Mesenteric fat pad (tissue), 1 donor: ENCODE measurements at places on chromosomes 5 and 9. TPM values are rescaled to one million over a fixed set of nuclear protein-coding genes. Genes with fewer than 3 reads are reported as not detected.

- DNase-seq, result no peak
These were observed 58.3 kb upstream of the TLX3 start for GRCh38 chr5:171250738-171251137.

- DNase-seq, result no peak
These were observed 112.6 kb downstream of the TMC1 start for GRCh38 chr9:72633966-72634365.

GRCh38 chr5:60852940-60853339 lies 8.9 kb upstream of the ELOVL7 start:
- no peak for DNase-seq

- DNase-seq, result no peak
These were observed 65.0 kb downstream of the ZNF462 start for GRCh38 chr9:106927916-106928315.

DNA sequence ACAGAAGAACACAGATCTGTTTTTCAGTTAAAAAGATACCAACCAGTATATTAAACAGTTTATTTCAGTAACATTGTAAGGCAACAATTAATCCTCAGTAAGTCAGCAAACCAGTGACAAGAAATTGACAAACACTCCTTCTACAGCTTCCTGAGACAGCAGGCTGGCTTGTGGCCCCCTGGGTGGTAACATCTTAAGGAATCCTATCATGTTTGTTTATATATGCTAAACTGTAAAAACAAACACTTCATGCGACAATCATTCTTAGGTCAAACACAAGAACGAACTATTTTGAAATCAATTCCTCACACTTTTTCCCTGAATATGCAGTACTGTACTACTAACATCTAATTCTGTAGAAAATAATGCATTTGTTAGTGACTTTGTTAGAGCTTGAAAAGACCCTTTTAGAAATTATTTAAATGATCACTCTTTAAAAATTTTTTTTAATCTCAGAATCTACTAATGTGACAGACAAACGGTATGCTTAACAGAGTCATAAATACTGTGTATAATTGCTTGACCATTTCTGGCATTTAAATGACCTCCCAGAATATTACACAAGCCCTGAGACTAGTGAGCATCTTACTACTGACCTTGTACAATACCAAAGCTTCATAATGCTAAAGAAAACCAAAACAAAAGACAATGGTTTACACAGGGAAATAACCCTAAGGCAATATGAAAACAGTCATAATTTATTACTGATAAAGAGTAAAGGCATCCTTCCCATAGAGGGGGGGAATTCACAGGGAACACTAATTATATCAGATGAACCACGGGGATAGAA lies 48.2 kb downstream of the ERMP1 start:
- DNase-seq, result no peak

DNA sequence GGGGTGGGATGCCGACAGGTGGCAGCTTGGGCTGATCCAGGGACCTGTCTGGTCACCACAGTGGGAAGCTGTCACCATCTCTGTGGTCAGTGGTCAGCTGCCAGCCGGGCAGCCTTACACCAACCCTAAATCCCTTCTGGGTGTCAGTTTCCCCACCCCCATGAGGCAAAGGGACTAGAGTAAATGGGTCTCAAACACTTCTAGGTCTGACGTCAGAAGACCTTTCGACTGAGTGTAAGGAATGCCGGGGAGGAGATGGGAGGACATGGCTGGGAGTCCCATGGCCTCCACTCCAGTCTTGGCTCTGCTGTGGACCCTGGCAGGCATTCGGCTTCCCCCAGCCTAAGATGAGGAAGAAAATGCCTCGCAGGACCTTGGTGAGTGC lies 40.3 kb upstream of the SLC25A51 start:
- DNase-seq, result no peak

- DNase-seq, result no peak
These were observed 40.1 kb downstream of the PRRT1B start for GRCh38 chr9:131585375-131585774.

DNA sequence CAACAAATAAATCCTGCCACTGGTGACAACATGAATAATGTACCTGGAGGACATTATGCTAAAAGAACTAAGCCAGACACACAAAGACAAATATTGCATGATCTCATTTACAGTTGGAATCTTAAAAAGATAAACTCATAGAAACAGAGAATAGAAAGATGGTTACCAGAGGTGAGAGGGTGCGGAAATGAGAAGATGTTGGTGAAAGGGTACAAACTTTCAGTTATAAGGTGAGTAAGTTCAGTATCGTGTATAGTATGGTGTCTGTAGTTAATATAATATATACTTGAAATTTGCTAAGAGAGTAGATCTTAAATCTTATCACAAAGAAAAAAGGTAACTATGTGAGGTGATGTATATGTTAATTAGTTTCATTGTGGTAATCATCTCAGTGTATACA lies 63.3 kb downstream of the PRRC1 start:
- DNase-seq, result no peak

DNA sequence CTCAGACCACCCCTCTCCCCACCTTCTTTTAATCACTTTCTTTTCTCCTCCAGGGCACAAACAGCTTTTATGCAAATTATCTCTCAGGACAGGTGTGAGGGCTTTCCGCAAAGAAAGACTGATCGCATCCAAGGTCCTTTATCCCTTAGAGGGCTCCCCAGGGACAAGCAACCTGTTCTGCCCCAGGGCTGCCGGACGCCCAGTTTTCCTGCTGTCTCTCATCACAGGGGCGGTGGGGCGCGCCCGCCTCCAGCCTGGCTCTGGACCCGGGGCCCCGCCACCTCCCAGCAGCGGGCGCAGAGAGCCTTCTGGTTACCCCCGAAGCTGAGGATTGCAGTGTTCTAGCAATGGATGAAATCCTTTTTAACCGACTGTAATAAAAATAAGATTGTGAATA lies 266.1 kb downstream of the CWC27 start:
- no peak for DNase-seq

- DNase-seq, result no peak
These were observed 131.9 kb downstream of the NPR3 start for GRCh38 chr5:32842813-32843530.

DNA sequence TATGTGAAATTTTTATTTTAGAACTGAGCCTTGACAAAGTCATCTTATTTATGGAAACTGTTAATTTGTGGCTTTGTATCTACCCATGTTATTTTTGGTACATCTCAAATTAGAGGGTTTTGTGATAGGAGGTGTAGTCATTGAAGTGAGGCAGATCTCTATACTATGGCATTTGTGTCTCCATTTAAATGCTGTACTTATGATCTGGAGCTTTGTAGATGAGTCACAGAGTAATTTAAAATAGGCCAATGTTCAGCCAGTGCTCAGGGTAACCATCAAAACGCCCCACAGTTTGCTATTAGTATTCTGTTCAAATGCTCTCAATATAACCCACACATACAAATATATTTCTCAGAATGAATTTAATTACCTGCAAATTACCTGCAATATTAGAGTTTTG lies 351.5 kb upstream of the KLF9 start:
- no peak for DNase-seq

DNA sequence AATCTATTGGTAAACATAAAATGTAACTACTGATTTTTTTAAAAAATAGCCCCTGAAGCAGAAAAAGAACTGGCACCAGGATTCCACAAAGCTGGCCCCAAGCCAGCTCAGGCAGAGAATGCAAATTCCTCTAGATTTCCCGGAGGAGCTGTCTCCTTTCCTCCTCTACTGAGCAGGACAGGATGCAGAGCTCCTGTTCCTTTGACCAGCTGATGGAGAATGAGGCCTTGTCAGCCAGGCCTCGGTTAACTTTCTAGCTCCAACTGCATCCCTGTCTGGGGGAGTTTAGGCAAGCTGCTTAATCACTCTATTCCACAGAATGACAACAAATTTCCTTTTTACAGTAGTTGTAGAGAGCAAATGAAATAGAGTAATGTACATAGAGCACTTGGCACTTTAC lies 155.5 kb downstream of the GNAQ start:
- DNase-seq, result no peak

DNA sequence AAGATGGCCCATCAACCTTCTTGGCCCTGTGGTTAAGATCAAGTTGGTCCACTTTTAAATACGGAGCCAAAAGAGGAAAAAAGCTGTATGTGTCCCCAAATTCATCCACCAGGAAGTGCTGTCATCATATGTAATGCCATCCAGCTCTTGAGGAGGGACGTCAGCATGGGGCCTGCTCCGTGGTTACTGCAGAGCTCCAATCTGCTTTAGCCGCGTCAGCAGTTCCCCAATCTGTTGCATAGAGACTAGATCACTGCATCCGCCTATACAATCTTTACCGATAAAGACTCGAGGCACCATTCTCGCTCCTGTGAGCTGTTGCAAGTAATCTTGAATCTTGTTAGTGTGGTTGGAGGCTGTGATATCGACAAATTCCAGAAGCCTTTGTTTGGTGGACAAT lies 65.7 kb downstream of the GABRA6 start:
- DNase-seq, result no peak

DNA sequence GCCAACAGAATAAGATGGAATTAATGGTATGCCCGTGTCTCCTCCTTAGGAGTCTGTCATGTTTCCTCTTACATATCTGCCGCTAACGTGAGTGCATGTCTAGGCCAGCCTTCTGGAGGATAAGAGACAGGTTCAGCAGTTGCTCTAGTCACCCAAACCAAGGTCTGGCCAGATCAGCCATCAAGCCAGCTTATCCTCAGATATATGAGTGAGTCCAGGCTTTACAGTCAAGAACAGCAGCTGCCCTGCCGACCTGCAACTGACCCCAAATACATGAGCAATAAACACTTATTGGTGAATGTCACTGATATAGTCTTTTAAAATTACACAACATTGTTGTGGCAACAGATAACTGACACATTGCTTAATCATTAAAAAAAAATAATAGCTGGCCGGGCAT lies 123.5 kb downstream of the TSSK1B start:
- DNase-seq, result no peak

DNA sequence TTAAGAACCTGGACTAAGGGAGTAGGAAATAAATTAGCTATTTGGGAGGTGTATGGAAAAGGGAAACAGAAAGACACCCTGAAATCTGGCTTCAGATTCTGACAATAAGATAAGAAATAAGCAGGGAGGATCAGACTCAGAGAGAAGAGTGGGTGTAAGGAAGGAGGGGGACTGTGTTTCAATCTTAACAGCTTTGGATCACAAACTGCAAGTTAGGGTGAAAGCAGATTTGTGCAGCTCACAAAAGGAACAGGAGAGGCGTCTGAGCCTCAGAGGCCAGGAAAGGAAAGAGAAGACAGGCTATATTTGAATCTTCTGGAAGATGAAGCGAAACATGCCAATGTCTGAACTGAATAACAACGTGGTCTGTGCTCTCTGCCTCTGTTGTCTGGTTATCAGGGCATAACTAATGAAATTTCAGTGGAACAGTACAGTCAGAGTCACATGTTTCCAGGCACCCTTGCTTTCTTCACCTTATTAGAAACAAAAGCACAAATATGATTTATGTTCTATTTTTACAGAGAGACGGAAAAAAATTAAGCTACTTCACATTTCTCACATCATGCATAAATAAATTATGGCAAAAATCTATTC lies 26.6 kb downstream of the SGTB start:
- no peak for DNase-seq

DNA sequence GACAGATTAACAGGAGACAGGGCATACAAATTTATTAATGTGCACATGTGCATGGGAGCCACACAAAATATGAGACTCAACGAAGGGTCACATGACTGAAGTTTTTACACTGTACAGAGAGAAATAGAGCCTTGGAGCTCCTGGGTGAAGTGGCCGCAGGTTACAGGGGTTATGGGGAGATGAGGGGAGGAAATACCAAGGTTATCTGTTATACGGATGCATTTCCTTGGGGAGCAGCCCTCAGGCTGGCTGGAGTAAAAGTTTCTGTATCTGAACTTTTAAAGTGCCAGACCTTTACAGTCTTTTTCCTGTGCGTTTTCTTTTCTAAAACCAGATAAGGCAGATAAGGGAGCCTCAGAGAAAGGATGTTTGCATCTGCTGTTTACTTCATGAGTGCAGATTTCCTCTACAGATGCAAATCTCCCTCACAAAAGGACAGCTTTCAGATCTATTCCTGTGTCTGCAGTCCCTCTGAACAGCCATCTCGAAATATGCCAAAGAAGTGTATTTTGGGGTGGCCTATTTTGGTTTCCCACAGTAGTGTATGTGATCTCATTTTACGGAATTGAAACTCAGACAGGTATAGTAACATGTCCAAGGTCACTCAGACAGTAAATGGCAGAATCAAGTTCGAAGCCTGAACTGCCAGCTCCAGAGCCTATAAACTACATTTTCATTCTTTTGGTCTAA lies 139.3 kb upstream of the FBXL17 start:
- no peak for DNase-seq

- no peak for DNase-seq
These were observed 8.7 kb downstream of the HMGCS1 start for GRCh38 chr5:43304525-43304924.

- no peak for DNase-seq
These were observed 2.7 kb upstream of the ITK start for GRCh38 chr5:157177953-157178352.

DNA sequence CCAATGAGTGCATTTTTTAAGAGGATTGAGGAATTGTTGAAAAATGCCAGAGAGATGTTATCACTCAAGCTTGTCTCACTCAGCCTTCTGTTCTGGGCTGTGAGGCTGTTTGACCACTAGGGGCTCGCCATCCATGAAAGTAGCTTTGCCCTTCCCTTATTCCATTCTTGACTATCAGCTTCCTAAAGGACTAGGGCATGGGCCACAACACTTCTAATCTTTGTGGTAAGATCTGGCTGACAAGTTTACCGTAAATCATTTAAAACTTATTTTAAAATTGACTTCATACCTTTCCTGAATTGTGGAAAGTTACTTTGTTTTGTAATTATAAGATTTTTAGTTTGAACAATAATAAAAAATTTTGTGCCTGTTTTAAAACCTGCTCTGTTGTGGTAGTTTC lies 49.5 kb downstream of the TJP2 start:
- no peak for DNase-seq

GRCh38 chr9:21583628-21584377 lies 101.7 kb upstream of the IFNE start:
- no peak for DNase-seq

GRCh38 chr9:655875-656274 lies 185.6 kb upstream of the DMRT1 start:
- peak; percentile 93 for DNase-seq

- peak; percentile 45 for DNase-seq
These were observed 17.6 kb upstream of the SETX start for GRCh38 chr9:132372177-132373095.

DNA sequence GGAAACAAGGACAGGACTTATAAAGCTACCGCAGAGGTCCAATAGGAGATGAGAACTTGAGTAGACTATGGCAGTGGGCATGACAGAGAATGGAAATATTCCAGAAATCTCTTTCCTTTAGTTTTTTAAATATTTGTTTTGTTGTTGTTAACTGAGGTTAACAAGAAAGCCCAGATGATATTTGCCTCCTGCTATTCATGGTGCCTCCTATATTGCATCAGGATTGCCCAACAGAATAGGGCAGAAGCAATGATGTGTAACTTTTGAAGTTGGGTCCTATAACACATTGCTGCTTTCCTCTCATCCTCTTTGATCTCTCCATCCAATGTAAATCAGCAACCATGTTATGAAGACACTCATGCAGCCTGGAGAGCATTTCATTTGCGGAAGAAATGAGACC lies 42.8 kb downstream of the PDE4D start:
- no peak for DNase-seq

SV2C gene
- not detected for total RNA-seq

BTNL8 gene
- 0.96 TPM for total RNA-seq

LHX3 gene
- not detected for total RNA-seq

PRRX2 gene
- 8.5 TPM for total RNA-seq

TAF11L11 gene
- not detected for total RNA-seq

SOX30 gene
- not detected for total RNA-seq

SLC6A19 gene
- total RNA-seq, result 0.32 TPM

SH3PXD2B gene
- 56.6 TPM for total RNA-seq

INSL6 gene
- total RNA-seq, result not detected

PCDHGA8 gene
- total RNA-seq, result 0.87 TPM
